Astrocyte of the hippocampus (primary cell): ENCODE measurements at places on chromosomes 16 and 17.

GRCh38 chr16:80080287-80080851 lies 460.4 kb upstream of the DYNLRB2 start:
- DNase-seq = no peak

DNA sequence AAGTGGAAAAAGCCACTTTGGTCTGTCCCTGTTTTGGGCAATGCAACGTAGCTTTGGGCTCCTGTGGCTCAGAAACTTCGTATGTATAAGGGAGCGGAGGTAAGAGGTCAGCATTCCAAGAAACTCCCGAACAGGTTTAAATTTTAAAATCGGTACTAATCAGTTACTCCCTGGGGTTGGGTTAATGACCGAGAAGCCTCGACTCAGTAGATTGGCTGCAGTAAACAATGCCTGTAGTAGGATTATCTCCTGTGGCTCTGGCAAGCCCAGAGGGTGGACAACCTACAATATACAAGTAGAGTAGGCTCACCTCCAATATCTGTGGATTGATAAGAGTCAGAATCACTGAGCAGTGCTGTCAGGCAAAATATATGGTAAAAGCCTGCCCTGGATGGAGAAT lies 1.6 kb upstream of the GNA13 start:
- DNase-seq = no peak

GRCh38 chr17:34420254-34420766 lies 57.3 kb upstream of the CCL1 start:
- peak; percentile 81 for DNase-seq

DNA sequence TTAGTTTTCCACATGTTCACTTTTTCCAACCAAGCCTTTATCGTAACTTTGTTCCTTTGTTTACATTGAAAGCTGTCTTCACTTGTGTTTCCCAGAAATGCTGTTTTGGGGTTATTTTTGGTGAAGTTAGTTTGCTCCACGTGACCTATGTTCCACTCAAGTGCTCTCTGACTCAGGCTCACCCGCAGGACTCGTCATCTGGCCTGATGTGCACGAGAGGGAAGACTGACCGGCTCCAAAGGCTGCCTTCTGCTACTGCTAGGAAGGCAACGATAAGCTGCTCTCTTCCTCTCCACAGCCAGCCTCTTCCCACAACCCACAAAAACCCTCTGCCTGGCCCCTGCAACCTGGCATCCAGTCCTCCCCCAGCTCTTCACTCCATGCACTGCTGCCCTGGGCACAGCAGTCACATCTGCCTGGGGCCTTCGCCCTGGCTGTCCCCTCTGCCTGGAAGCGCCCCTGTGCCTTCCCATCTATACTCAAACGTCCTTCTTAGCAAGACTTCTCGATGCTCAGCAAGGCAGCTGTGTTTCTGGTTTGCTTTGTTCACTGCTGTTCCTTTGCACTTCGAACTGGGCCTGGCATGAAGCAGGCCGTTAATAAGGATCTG lies 28.0 kb downstream of the ZCCHC14 start:
- DNase-seq = peak; percentile 79

- DNase-seq = peak; percentile 29
Measured at GRCh38 chr16:2157480-2158261, 2.1 kb downstream of the TRAF7 start.

- no peak for DNase-seq
Measured at GRCh38 chr16:83854420-83854819, 44.5 kb upstream of the MLYCD start.

- DNase-seq = peak; percentile 26
Measured at GRCh38 chr16:17339764-17340541, 130.8 kb downstream of the XYLT1 start.

DNA sequence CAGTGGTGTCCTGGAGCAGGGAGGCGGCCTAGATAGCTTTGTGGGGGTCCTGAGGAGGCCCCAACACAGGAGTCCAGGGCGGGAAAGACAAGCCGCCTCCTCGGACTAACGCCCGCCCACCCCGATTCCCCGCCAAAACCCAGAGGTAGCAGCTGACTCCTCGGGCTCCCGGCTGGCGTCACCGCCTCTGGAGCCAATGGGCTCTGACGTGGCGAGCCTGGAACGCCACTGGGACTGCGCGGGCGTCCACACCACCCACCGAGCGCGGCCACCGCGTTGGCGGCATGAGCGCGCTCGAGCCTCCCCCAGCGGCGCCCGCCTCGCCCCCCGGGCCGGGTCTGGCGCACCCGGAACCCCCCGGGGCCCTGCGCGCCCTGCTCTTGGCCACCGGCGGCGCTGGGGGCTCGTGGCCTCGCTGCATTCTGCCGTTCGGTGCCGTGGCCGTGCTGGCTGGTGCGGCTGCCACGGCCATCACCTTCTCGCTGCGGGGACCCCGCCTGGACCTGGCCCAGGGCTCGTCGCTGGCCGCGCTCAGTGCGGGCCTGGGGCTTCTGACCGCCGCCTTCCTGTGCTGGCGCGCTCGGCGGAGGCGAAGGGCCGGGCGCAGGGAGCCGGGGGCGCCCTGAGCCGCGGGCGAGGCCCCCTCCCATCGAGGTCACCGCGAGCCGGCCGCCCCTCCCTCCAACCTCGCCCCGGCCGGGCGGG lies 3.4 kb upstream of the NTN3 start:
- peak; percentile 88 for DNase-seq
